ENCODE measurements at places on chromosomes 2 and 18. TPM values are rescaled to one million over a fixed set of nuclear protein-coding genes. Genes with fewer than 3 reads are reported as not detected.

- peaks cover 5% of the 10 kb centered on the region for H3K4me1 ChIP-seq
- H3K36me3 ChIP-seq, result no peaks in the 10 kb centered on the region
- DNase-seq, result no peak
- H3K4me3 ChIP-seq, result no peak overlapping the region
Measured at GRCh38 chr18:35466815-35467623, 30.7 kb downstream of the INO80C start.

DNA sequence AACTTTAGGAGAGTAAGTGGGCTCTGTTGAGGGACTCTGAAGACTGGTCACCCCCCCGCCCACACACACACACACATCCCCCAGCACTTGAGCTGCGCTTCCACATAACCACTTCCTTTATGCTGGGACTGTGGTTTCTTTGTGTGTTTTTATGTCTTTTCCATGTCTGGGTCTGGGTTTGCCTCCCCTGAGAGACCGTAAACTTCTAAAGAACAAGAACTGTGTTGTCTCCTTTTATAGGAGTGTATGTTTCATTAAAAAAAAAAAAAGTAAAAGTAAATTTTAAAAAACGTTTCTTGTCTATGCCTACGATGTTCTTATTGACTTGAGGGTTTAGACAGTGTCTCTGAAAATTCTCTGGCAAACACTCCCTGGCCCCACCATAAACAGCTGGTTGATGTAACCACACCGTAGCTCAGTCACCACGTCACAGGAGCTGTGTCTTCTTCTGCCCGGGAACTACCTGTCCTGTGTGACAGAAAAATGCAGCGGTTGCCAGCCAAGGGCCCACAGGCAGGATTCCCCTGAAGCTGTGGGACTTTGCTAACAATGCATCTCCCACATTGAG lies 68.0 kb downstream of the KLHL29 start:
- H3K36me3 ChIP-seq, result no peaks in the 10 kb centered on the region
- no peaks in the 10 kb centered on the region for H3K4me1 ChIP-seq
- DNase-seq, result peak; percentile 80
- H3K4me3 ChIP-seq, result no peak overlapping the region
- peak overlapping the region; percentile 77 for H3K27ac ChIP-seq

FLACC1 gene
- 1.4 TPM for total RNA-seq

ACAA2 gene
- 87.7 TPM for total RNA-seq

NDUFB3 gene
- total RNA-seq, result 86.2 TPM

NUP35 gene
- 13.6 TPM for total RNA-seq

Data from sigmoid colon (tissue), 7 donors.